ENCODE measurements at places on chromosomes 11 and 22. TPM values are rescaled to one million over a fixed set of nuclear protein-coding genes. Genes with fewer than 3 reads are reported as not detected.

Gene SHANK3
- total RNA-seq, result 3.5 TPM

Gene GRAP2
- total RNA-seq, result 0.33 TPM

Gene TMEM191B
- total RNA-seq, result 0.50 TPM

Gene F2
- not detected for total RNA-seq

Gene FOLH1
- total RNA-seq, result 0.33 TPM

Gene MS4A6A
- total RNA-seq, result not detected

DNA sequence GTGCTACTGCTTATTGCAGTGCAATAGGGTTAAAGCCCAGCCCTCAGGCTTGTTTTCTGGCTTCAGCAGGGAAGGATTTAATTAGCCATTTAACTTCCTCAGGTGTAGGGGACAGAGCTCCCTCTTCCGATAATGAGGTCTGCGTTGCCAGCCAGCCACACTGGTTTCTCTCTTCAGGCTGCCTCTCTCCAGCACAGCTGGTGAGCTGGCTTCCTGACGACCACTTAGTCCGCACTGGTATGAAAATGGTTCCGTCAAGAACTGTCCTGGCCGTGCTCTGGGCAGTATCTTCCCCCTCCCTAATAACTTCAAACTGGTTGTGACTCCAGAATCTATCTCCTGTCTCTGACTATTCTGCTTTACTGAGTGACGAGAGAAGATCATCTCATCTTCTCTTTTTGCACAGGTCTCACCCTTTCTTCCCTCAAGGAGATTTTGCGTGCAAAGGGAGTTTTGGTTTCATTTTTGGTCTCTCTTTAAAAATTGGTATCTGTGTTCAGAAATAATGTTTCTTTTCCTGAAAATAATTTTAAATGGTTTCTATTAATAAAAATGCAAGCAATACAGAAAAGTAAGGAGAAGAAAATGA, 49.2 kb downstream of the CNTN5 start:
- peak; percentile 0 for DNase-seq

DNA sequence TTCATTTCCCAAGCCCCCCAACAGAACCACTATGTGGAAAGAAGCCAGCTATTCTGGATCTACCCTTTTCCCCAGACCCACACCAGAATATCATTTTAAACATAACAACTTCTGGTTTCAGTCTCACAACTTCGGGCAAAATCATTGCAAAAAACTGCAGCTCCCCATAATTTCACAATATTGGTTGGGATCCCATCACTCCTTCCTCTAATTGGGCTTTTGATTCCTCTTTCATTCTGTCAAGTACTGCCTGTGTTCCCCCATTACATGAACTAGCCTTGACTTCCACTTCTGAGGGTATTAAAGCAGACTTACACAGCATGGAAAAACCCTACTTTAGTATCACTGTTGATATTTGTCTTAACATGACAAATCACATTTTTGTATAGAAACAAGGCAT, 4.1 kb upstream of the APOL3 start:
- no peak for DNase-seq

DNA sequence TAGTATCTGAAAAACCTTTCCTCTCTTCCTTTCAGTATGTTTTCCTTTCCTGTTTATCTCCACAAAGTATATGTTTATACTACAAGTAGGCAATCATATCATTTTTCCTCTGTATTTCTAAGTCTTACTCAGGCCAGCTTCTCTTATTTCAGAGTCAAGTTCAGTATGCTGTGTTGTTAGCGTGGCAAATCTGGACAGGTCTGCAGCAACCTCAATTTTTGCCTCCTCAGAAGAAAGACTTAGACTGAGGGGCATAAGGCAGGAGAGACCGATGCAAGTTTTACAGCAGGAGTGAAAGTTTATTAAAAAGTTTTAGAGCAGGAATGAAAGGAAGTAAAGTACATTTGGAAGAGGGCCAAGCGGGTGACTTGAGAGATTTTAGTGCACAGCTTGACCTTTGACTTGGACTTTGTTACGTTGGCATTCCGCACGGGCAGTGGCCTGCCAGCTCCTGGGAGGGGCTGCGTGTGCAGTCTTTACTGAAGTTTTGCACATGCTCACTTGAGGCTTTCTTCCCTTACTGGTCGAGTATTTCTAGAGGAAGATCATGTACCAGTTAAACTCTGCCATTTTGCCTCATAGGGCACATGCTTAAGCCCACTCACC, 343.2 kb downstream of the NTM start:
- no peak for DNase-seq

DNA sequence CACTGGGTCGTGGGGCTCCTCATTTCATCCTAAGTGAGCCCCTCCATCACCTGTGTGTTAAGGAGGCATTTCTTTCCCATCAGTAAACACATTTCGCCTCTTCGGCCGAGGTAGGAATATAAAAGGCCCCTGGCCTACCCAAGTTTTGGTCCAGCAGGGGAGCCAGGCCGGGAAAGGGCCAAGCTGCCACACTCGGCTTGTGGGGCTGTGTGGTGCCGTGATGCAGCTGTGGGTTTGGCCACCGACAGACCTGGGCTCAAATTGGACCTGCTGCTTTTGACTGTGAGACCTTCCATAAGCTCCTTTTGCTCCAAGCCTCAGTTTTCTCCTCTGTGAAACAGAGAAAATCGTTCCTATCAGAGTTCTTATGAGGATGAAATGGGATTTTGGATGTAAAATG, 771 bp downstream of the NDUFV1 start:
- DNase-seq, result no peak

DNA sequence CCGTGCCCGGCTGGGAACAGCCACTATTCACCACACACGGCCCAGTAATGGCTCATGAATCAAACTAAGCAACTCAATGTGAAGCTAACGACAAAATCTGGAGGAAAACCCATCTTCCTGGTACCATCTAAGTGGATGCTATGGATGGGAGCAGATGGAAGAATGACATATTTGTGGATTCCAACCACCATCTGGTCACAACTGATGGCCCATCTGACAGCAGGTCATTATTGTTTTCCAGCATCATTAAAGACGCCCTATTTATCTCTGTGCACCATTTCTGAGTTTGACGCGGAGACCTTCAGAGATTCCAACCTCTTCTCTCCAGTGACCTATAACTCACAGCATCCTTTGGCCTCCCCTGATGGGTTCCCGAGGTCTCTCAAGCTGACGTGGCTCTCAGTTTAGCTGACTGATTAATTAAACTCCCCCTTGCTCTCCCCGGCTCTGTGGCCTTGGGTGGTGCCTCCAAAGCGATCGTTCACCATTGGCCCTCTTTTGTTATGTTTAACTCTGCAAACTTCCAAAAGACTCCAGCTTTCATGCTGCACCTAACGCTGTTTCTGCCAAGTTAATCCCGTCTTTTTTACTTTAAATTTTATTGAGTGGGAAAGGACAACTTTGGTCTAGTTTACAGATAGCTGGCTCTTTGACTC, 1514.4 kb downstream of the BRD1 start:
- DNase-seq, result no peak

DNA sequence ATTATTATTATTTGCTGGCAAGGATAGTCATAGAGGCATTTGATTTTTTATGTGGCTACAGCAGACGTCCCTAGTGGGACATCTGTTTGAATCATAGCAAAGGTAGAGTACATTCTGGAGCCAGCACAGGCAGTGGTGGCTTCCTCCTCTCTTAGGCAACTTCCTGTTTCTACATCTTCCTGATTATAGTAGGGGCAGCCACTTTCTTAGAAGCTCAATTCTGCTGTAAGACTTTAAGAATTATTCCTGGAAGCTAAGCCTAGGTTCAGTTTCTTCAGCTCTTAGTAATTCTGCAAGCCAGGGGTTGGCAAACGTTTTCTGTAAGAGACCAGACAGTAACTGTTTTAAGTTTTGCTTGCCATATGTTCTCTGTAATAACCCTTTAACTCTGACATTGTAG, 129.3 kb upstream of the TENM4 start:
- DNase-seq, result no peak

DNA sequence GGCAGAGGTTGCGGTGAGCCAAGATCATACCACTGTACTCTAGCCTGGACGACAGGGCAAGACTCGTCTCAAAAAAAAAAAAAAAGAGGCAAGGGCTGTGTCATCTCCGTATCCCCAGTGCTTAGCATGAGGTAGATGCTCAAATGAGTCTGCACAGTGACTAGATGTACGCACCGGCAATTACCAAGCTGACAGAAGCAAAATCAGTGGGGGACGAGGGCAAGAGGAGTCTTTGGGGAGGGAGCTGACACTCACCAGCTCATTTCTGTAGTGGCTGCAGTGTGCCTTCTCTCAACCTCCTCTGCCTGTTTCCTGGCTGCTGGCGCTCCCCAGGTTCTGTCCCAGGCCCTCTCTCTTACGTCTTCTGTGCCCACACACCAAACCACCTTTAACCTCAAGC, 69.9 kb downstream of the PACSIN2 start:
- no peak for DNase-seq

GRCh38 chr22:48145738-48146137, 1383.3 kb downstream of the TBC1D22A start:
- no peak for DNase-seq

DNA sequence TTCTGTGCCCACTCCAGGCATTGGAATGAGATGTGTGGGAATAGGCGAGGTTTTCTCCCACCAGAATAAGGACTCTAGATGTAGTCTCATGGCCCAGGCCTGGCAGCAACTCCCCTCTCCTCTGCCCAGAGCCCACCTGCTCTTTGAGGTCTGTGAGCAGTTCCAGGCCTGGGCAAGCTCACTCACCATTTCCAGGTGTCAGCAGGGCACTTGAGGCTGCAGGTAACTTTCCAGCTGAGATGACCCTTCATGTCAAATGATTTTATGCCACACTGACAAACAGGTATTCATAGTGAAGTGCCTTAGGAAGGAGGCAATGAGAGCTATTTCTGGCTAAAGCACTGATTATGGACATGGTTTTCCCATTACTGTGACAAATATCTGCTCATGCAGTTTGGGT, 123.3 kb upstream of the CCDC90B start:
- no peak for DNase-seq

DNA sequence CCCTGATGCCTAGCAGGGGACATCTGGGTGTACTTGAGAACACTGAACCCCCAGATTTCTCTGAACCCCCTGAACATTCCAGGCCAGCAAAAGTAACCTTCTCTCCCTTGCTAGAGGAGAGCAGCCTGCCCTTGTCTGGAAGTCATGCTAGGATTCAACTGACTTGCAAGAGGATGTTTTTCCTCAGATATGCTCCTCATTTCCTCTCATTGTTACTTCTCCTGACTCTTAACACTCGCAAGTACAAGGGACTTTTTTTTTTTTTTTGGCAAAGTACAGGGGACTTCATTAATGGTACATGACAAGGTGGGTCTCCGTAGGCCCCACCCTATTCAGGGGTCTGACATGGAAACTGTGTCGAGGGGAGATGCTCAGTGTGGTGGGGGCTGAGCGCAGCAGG, 6.3 kb upstream of the MCHR1 start:
- DNase-seq, result no peak

DNA sequence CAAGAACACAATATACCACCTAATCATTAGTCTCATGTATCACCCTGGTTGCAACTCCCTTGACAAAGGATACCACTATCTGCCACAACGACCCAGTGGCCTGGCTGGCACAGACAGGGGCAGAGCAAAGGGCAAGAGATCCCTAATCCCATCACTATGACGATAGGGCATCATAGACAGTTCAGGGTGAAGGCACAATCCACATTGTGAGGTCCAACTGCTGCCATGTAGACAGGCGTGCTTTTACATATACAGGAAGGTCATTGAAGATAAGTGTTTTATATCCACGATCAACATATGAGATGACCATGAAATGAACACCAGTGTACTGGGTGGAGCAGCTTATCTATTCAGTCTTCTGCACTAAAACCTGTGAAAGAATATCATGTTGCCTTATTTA, 94.6 kb downstream of the IGLL1 start:
- no peak for DNase-seq

DNA sequence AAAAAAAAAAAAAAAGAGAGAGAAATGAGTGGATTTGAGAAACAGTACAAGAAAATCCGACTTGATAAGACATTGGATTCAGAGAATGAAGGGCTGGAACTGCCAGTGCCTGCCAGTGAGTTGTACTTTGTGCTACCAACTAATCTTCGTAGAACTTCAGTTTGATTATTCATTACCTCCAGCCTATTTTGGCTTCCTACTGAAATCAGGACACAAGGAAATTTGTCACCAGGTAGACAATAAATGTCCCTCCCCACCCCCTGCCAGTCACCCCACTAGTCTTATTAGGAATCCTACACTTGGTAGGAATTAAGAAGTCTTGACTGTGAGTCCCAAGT, 21.4 kb upstream of the POLD3 start:
- DNase-seq, result no peak

DNA sequence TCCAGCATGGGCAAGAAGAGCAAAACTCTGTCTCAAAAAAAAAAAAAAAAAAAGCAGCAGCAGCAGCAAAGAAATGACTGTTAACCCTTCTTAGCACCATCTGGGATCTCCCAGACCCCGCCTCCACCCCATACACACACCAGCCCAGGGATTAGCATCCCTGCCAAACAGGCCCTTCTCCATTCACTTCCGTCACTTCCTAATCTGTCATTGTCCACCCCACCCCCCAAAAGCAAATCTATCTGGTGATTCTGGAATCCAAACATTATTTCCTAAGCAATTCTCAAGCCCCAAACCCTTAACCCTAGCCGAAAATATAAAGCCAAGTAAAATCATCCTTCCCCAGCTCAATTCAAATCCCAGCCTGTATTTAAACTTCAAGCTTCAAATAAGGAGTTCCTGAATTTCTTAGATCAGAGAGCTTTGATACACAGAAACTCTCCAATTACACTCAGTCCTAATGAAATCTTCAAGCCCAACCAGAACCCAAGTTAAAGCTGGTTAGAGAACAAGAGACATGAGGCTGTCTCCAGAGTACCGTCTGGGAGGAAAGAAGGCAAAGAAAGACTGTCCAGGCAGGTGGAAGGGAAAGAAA, 6.0 kb upstream of the AHNAK start:
- DNase-seq, result no peak

DNA sequence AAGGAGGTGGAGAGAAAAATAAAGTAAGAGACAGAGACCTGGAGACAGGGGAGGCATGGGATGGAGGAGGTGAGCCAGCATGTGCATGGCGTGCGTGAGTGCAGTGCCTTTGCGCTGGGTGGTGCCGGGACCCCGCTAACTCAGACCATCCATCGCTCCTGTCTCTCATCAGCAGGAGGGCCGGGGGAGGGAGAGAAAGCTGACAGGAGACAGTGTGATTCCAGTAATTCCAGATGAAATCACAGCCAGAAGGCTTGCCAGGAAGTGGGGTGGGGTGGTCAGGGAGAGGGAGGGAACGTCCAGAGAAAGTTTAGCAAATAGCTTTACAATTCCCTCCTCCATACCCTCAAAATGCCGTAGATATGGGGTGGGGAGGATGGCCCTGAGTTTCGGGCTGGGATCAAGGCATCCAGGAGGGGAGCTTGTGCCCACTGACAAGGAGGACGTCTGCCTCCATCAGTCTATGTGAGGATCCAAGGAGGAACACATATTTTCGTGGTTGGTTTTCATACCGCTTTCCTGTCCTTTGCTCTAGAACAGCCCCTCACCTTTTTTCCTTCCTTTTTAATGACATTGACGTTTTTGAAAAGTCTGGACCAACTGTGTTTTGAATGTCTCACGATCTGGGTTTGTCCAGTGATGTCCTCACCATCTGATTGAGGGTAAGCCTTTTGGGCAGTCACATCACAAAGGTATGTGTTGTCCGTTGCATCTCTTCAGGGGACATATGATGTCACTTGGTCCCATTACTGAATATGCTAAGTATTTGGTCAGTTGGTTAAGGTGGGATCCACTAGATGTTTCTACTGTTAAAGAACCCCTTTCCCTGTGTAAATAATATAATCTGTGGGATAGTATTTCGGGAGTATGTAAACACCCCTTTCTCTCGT, 567.3 kb downstream of the MIAT start:
- no peak for DNase-seq
